Neural crest cell (in vitro differentiated cells): ENCODE measurements at places on chromosomes 2 and 18. TPM values are rescaled to one million over a fixed set of nuclear protein-coding genes. Genes with fewer than 3 reads are reported as not detected.

Gene UPP2
- total RNA-seq: not detected in 2 replicates

DNA sequence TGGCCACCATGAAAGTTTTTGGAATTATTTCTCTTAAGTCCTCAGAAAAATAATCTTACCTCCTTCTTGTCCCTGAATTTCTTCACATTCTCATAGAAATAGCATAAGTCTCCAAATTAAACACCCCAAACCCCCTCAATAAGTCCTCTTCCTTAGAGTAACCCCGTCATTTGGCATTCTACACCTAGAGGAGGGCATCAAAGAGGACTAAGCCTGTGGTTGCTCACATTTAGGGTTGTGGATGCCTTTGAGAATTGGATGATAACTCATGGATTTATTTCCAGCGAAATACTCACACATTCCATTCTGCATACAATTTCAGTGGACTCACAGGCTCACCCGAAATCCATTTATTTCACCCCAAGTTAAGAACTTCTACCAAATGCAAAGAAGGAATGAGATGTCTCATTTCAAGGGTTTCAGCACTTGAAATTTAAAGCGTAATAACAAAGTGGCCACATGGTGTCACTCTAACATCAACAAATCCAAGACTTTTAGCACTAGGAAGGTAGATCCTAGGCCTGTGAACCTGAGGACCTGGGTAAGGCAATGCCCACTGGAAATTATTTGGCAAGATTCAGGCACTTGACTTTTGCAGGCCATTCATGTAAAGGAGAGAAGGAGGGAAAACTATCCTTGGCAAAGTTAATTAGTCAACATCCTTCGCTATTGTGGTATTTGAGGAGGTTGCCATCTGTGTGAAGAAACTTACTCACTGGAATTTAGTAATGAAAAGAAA lies 24.6 kb downstream of the DYTN start:
- DNase-seq: peak; percentile 51

Gene FLACC1
- 0.77 and 1.0 TPM in 2 replicates for total RNA-seq

Gene ASXL3
- 14.5 and 18.2 TPM in 2 replicates for total RNA-seq

DNA sequence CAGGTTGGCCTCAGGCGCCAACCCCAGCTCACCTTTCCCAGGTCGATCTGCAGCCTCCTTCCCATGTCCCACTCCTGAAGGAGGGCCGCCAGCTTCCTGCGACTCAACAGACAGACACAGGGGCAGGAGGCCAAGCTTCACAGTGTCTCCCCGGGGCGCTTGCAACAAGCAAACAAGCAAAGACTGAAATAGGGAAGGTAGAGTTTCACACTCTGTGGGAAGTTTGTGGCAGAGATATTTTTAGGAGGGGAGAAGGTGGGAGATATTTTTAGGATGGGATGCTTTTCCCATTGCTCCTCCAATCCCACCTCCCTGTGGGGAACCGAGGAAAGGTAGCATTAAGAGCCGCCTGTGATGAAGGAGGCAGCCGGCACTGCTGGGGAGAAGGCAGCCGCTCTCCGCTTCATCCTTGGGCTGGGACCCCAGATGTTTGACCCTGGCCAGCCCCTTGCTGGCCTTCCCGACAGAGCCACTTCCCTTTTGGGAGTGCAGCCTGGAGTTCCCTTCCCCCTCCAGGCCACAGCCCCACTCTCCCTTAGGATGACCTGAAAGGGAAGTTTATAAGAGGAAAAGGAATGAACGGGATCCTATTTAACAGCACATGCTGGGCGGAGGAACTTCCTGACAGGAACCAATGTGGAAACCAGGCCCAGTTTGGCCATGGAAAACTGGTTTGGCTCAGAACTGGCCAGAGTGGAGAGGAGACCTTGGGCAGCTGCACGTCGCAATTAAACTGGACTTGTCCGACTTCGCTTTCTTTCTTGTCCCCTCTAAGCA lies 142.2 kb upstream of the SMAD2 start:
- DNase-seq: no peak

DNA sequence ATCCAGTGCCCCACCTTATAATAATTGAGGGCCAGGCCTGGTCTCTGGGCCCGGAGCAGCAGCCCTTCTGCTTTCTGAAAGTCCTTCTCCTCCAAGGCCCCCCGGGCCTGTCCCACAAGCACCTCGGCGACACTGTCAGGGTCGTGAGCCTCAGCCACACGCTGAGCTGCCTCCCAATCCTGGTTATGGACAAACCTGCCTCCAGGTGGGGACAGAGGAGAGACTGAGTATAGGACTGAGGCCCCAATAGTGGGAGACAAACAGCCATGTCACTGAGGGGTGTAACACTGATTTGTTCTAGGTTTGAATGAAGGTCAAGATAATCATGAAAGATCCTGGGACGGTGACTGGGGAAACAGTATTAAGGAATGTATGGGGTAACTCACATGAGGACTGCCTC lies 11.8 kb downstream of the KRTCAP3 start:
- no peak for DNase-seq

- no peak for DNase-seq
Measured at GRCh38 chr18:34957864-34958259, 83.4 kb upstream of the MAPRE2 start.
